NCI-H526 (cell line): ENCODE measurements at places on chromosomes 16 and 17.

GRCh38 chr17:37490638-37491614 is 1.2 kb downstream of the DUSP14 start:
- no peak for DNase-seq

- no peak for DNase-seq
Measured at GRCh38 chr16:73176577-73177013, 128.7 kb upstream of the ZFHX3 start.

- no peak for DNase-seq
Measured at GRCh38 chr17:55427587-55427882, 5.9 kb upstream of the MMD start.

GRCh38 chr17:28326114-28326513 is 7.1 kb downstream of the TMEM97 start:
- no peak for DNase-seq
